ENCODE measurements at places on chromosomes 11 and 22.

DNA sequence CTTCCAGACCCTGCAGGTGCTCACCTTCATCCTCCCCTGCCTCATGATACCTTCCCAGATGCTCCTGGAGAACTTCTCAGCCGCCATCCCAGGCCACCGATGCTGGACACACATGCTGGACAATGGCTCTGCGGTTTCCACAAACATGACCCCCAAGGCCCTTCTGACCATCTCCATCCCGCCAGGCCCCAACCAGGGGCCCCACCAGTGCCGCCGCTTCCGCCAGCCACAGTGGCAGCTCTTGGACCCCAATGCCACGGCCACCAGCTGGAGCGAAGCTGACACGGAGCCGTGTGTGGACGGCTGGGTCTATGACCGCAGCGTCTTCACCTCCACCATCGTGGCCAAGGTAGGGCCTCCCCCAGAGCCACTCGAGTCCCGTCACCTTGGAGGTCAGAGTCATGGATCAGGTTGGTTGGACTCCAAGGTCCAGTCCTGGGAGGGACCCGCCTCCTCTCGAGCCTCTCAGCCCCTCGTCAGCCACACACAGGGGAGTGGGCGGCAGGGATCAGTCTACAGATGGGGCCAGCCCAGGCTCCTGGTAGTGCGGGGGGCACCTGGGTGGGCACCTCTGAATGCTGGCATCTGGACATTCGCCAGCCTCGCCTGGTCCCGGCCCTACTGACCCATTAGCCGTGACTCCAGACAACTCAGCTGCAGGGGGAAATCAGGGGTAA is 34.8 kb upstream of the SLC22A12 start:
- no peaks in the 10 kb centered on the region for H3K27me3 ChIP-seq
- no peaks in the 10 kb centered on the region for H3K36me3 ChIP-seq
- no peak overlapping the region for H3K27ac ChIP-seq
- H3K4me3 ChIP-seq: no peak overlapping the region

DNA sequence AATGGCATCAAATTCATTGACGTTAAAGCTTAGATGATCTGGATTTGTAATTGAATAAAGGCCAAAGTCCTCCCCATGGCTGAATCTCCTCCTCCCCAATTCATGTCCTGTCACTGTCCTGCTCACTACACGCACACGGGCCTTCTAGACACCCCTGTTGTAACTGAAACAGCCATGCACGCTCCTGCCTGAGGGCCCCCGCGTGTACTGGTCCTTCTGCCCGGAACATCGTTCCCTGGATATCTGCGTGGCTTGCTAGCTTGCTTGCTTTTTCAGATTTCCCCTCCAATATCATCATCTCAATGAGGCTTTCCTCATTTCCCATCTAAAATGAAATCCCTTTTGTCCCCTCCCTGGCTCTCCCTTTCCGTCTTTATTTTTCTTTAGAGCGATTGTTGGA is 15.3 kb downstream of the PKNOX2 start:
- no peak overlapping the region for H3K27ac ChIP-seq
- no peak overlapping the region for H3K4me3 ChIP-seq
- DNase-seq: no peak

DNA sequence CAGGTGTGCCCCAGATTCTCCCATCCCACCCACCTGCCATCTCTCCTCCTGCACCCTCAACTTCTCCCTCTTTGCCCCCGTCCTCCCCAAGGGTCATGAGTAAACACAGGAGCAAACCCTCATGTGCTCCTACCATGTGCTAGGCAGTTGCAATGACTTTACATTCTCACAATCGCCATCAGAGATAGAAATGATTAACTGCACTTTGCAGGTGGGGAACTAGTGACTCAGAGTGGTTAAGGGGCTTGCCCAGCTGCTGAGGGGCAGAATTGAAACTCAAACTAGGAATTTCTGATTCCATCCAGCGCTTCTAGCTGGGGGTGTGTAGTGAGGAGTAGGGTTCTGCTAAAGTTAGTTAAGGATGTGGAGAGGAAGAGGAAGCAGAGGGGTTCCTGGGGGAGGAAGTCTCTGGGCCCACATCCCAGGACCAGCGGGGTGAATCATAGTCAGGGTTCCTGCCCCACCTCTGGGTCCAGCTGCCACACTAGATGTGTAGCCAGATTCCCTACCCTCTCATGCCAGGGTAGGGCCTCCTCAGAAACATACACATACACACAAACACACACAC is 16.0 kb upstream of the PRG2 start:
- peaks cover 40% of the 10 kb centered on the region for H3K36me3 ChIP-seq
- no peak for DNase-seq
- H3K4me3 ChIP-seq: no peak overlapping the region
- H3K27ac ChIP-seq: no peak overlapping the region

DNA sequence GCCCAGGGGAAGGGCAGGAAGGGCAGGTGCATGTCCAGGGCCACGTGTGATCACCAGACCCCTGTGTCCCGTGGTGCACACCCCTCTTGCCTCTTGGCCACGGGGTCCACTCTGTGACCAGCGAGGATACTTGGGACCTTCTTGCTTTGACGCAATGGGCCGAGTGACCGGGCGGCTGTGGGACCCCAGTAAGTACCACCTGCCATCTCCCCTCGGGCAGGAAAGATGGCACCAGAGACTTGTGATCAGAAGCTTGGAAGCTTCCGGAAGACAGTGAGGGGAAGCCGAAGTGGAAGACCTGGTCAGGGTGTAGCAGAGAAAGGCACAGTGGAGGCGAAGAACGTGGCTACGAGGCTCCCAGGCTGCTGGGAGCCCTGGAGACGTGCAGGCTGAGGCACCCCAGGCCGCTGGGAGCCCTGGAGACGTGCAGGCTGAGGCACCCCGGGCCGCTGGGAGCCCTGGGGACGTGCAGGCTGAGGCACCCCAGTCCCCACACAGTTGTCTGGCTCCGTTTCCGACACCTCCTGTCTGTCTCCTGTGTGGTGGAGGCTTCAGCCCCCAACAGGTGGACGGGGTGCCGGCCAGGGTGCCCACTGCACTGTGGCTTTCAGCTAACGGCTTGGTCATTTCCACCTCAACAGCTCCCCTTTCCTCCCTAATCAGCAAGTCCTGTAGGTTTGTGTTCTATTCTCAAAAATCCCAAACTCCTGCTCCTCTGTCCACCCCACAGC is 663.5 kb downstream of the BRD1 start:
- no peaks in the 10 kb centered on the region for H3K27me3 ChIP-seq
- H3K4me1 ChIP-seq: no peaks in the 10 kb centered on the region
- DNase-seq: no peak
- no peak overlapping the region for H3K27ac ChIP-seq
- H3K4me3 ChIP-seq: no peak overlapping the region

- H3K27ac ChIP-seq: no peak overlapping the region
- H3K4me3 ChIP-seq: no peak overlapping the region
- no peaks in the 10 kb centered on the region for H3K36me3 ChIP-seq
- H3K27me3 ChIP-seq: no peaks in the 10 kb centered on the region
- no peak for DNase-seq
These were observed 7.3 kb upstream of the SSTR3 start for GRCh38 chr22:37219533-37219932.

DNA sequence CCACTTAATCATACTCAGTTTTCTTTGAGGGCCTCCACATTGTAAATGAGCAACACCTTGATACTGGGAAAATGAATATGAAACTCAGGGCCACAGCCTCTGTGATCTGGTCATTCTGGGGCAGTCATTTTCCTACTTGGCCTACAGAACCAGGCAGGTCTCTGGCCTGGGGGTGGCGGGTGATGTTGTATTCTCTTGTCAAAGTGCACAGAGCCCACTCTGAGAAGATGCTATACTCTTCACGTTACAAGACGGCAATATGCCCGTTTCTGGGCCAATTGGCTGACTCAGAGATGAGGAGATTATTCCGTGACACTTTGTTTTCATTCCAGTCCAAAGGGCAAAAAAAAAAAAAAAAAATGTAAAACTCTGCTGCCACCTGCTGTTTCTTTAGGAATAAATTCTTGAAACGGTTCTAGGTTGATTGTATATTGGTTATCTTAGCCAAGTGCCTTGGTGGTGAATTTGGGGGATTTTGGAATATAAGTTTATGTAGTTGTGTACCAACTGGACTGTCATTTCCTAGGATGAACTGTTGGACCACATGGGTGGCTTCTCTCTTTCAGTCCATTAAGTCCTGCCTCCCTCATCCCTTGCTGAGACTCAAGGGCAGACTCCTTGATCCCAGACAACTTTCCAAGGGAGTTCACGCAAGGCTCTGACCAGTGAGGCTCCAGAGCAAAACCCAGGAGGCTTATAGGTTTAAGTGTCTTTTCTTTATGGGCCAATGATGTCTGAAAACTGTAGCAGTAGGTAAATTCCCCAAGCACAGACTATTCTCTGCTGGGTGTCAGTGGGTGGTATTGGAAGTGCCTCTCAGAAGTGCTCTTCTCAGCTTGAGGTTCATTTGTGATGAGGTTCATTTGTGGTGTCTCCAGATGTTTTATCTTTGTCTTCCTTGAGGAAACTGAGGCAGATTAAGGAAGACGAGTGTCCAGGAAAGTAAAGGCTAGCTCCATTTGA is 18.2 kb downstream of the ADM start:
- H3K4me3 ChIP-seq: peak overlapping the region; percentile 57
- no peaks in the 10 kb centered on the region for H3K27me3 ChIP-seq
- H3K36me3 ChIP-seq: no peaks in the 10 kb centered on the region

- no peak for DNase-seq
- no peak overlapping the region for H3K4me3 ChIP-seq
These were observed 34.4 kb upstream of the SMTN start for GRCh38 chr22:31046539-31047226.

DNA sequence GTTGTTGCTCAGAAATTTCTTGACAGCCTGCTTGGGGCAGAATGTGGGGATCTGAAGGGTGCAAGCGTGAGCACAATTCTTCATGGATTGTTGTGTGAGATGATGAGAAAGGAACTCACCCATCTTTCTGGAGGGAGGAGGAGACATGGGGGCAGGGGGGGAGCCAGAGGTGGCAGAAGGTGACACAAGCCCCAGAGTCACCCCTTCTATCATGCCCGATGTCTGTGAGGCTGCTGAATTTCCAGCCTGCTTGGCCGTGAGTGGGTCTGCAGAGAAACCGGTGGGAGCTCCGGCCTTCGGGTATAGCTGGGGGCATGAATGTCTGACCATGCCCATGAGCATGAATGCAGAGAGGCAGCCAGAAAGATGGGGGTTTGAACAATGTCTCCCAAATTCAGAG is 870.7 kb downstream of the TBC1D22A start:
- no peaks in the 10 kb centered on the region for H3K4me1 ChIP-seq
- H3K27ac ChIP-seq: no peak overlapping the region
- H3K27me3 ChIP-seq: no peaks in the 10 kb centered on the region
- no peak overlapping the region for H3K4me3 ChIP-seq

GRCh38 chr22:20488946-20489345 is 6.6 kb downstream of the KLHL22 start:
- H3K4me3 ChIP-seq: no peak overlapping the region
- H3K36me3 ChIP-seq: peaks cover 4% of the 10 kb centered on the region
- no peaks in the 10 kb centered on the region for H3K4me1 ChIP-seq
- DNase-seq: no peak

DNA sequence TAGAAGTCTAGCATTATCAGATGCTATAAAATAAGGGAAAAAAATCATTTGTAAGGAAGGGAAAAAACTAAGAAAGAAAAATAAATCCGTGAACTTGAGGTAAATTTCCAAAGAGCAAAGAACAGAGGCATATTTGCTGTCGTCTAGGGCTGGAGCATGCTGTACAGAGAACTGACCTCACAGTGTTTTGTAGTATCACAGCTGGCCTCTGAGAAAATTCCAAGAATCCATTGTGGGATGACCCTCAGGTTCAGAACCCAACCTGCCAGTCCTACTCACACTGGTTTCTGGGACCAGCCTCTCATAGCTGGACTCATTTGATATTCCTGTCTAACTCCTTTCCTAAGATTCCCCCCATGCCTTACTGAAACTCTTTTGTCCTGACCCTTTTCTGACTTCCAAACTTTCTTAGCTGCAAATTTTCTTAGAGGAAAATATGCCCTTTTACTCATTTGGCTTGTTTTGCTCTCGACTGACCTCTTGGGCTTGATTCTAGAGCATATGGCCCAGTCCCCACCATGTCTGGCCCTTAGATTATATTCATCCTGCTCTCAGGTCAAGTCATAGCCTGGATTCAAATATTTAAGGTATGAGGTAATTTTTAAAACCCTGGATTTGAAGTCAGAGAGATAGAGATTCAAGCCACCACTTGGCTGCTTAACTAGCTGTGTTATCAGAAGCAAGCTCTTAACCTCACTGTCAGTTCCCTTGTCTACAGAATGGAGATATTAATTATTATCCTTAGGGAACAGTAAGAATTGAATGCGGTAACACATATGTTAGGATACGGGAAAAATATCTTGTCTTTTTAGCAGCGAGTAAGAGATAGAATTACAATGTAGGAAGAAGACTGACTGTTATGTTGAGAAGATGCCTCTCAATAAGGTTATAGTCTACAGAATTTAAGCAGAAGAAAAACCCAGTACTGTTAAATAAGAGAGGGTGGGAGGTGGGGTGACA is 89.7 kb upstream of the KCNA4 start:
- no peak overlapping the region for H3K4me3 ChIP-seq
- H3K27me3 ChIP-seq: no peaks in the 10 kb centered on the region
- DNase-seq: no peak
- no peaks in the 10 kb centered on the region for H3K4me1 ChIP-seq
- H3K27ac ChIP-seq: no peak overlapping the region

- peaks cover 6% of the 10 kb centered on the region for H3K36me3 ChIP-seq
- no peak overlapping the region for H3K4me3 ChIP-seq
- no peaks in the 10 kb centered on the region for H3K27me3 ChIP-seq
- no peak overlapping the region for H3K27ac ChIP-seq
- DNase-seq: no peak
These were observed 4.6 kb downstream of the HYLS1 start for GRCh38 chr11:125892071-125892470.
